ENCODE measurements at places on chromosomes 4 and X. TPM values are rescaled to one million over a fixed set of nuclear protein-coding genes. Genes with fewer than 3 reads are reported as not detected.

GRCh38 chr4:110621839-110622751 lies 782 bp downstream of the PITX2 start:
- DNase-seq, result no peak
- peaks cover 13% of the 10 kb centered on the region for H3K4me1 ChIP-seq
- no peak overlapping the region for H3K27ac ChIP-seq
- no peaks in the 10 kb centered on the region for H3K36me3 ChIP-seq
- H3K27me3 ChIP-seq, result no peaks in the 10 kb centered on the region
- H3K4me3 ChIP-seq, result no peak overlapping the region

DNA sequence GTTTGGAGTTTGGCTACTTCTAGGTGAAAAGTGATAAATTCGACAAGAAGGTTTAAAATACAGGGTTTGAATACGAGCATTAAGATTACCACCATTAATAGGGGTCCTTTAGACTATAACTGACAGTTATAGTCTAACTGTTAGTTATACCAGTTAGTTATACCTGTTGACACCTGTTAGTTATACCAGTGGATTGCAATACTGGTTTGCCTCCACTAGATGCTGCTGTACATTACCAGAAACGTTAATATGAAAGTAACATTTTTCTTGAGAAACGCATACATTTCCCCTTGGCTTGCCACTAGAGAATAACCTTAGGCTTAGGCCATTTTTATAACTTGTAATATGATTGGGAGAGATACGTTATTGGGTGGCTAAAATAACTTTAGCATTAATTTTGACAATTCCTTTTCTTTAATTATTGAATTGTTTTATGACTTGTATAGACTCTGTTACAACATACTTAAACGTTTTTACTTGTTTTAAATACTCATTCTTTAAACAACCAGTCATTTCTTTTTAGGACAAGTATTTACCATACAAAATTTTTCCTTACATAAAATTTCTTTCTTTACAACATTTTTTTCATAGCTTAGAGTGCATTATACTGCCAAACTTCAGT lies 911.2 kb downstream of the FSTL5 start:
- no peaks in the 10 kb centered on the region for H3K4me1 ChIP-seq
- peak; percentile 45 for DNase-seq
- H3K4me3 ChIP-seq, result no peak overlapping the region
- no peak overlapping the region for H3K27ac ChIP-seq
- H3K36me3 ChIP-seq, result no peaks in the 10 kb centered on the region
- no peaks in the 10 kb centered on the region for H3K27me3 ChIP-seq

DNA sequence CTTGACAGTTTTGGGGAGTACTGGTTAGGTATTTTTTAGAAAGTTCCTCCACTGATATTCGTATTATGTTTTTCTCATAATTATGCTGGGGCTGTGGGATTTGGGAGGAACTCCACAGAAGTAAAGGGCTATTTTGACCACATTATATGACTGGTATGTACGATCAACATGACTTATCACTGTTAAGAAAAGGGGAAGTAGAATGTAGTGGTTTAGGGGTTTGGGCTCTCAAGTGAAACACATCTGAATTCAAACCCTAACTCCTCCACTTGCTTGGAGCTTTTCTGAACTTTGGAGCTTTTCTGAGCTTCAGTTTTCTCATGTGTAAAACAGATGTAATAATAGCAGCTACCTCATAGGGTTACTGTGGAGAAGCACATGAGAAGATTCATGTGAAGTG lies 96.4 kb upstream of the C1GALT1C1 start:
- no peaks in the 10 kb centered on the region for H3K36me3 ChIP-seq
- no peaks in the 10 kb centered on the region for H3K4me1 ChIP-seq
- no peak for DNase-seq
- no peak overlapping the region for H3K27ac ChIP-seq
- no peaks in the 10 kb centered on the region for H3K27me3 ChIP-seq

- H3K36me3 ChIP-seq, result no peaks in the 10 kb centered on the region
- DNase-seq, result no peak
- peaks cover 11% of the 10 kb centered on the region for H3K27me3 ChIP-seq
- H3K4me3 ChIP-seq, result no peak overlapping the region
- H3K27ac ChIP-seq, result no peak overlapping the region
- H3K4me1 ChIP-seq, result no peaks in the 10 kb centered on the region
These were observed 437.7 kb upstream of the FRG1 start for GRCh38 chr4:189502841-189503435.

DNA sequence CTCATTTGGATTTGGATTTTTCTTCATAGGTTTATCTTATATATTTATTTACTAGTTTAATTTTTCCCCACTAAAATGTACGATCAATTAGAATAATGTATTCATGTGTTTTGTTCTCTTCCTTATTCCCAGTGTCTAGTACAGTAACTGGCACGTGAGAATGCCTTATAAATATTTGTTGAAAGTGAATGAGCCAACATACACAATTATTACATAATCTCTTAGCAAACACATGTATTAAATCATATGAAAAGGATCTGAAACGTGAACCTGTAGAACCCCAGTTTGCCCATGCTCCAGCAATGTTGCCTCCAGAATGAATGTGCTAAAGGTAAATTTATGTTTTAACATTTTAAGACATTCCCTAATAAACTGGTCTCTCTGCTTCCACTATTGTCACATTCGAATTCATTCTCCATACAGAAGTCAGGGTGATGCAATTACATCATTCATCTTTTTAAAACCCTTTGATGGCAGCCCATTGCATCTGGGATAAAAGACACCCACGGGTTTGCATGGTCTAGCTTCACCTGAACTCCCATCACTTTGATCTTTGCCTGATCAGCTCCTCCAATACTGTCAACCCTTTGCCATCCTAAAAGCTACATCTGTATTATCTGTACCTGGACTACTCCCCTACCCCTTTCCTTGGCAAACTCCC lies 30.7 kb upstream of the AREG start:
- H3K27ac ChIP-seq, result no peak overlapping the region
- no peak for DNase-seq
- H3K27me3 ChIP-seq, result no peaks in the 10 kb centered on the region
- H3K36me3 ChIP-seq, result no peaks in the 10 kb centered on the region

GRCh38 chr4:112348488-112349158 lies 51.5 kb downstream of the ALPK1 start:
- H3K27ac ChIP-seq, result no peak overlapping the region
- H3K27me3 ChIP-seq, result no peaks in the 10 kb centered on the region
- peak; percentile 63 for DNase-seq
- no peak overlapping the region for H3K4me3 ChIP-seq

DNA sequence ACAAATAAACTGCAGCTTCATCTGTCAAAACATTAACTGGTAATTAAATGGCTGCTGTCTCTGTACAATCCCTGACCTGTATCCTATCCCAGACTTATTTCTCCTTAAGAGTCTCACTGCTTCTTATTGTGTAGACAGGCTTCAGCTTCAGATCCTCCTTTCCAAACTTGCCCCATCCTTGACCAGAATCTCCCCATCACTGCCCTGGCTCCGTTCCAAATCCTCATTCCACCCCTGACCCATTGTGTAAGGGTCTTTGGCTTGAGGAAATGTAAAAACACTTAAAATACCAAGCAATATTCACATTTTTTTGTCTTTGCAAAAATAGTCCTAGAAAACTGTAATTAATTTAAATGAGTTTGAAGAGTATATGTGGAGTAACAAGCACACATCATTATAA lies 152.6 kb upstream of the VEGFC start:
- no peak overlapping the region for H3K4me3 ChIP-seq
- no peaks in the 10 kb centered on the region for H3K4me1 ChIP-seq
- H3K36me3 ChIP-seq, result no peaks in the 10 kb centered on the region
- no peak overlapping the region for H3K27ac ChIP-seq
- DNase-seq, result no peak

DNA sequence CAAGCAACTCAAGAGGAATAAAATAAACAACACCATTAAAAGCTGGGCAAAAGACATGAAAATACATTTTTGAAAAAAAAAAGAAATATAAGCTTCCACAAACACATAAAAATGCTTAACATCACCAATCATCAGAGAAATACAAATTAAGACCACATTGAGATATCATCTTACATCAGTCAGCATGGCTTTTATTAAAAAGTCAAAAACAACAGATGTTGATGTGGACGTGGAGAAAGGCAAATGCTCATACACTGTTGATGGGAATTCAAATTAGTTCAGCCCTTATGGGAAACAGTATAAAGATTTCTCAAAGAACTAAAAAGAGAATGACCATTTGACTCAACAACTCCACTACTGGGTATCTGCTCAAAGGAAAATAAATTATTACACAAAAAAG lies 59.6 kb downstream of the STK32B start:
- H3K27me3 ChIP-seq, result no peaks in the 10 kb centered on the region
- H3K4me3 ChIP-seq, result no peak overlapping the region
- no peak overlapping the region for H3K27ac ChIP-seq
- no peak for DNase-seq
- H3K4me1 ChIP-seq, result peaks cover 8% of the 10 kb centered on the region
- H3K36me3 ChIP-seq, result no peaks in the 10 kb centered on the region

DNA sequence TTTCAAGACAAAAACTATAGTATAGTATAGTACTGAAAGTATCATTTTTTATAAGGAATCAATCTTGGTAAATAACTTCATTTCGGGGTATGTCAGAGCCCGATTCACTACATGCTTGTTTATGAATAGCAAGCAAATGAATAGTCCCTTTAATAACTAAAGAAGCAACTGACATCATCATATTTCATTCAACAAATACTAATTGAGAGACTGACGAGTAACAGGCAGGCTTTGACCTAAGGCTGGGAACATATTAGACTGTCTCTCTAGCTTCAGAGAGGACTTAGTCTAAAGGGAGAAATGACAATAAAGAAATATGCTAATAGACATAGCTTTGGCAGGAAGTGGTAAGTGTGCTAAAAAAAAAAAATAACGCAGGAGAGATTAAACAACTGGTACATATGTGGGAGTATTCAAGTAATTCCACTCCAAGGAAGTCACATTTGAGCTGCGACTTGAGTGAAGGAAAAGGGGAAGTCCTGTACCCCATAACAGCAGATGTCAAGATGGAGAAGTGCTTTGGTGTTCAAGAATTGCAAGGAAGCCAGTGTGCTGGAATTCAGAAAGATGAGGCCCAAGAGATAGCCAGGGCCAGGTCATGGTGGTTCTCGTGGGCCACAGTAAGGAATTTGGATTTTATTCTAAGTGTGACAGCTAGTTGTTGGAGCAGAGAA lies 284.9 kb downstream of the FBXO8 start:
- peak; percentile 25 for DNase-seq
- H3K4me3 ChIP-seq, result no peak overlapping the region
- no peaks in the 10 kb centered on the region for H3K27me3 ChIP-seq
- peaks cover 5% of the 10 kb centered on the region for H3K4me1 ChIP-seq

GRCh38 chrX:13081395-13082205 lies 37.2 kb upstream of the FAM9C start:
- DNase-seq, result no peak
- no peaks in the 10 kb centered on the region for H3K27me3 ChIP-seq
- no peaks in the 10 kb centered on the region for H3K4me1 ChIP-seq

DNA sequence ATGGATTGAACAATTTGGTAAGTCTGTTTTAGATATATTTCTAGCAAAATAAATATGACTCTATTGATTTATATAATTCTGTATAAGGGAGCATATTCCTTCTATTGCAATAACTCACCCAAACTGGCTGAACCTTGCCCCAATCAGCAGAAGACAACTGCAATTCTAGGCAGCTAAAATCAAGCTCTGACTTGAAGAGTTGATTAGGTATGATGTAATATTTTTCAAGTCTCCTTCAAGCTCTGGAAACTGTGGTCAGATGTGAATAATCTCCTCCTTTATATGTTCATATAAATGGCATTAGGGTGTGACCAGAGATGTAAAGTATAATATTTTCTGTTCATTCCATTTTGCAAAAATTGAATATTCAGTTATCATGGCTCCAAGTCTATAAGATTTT lies 8.2 kb downstream of the RASSF6 start:
- H3K4me1 ChIP-seq, result no peaks in the 10 kb centered on the region
- H3K27ac ChIP-seq, result no peak overlapping the region
- no peaks in the 10 kb centered on the region for H3K36me3 ChIP-seq
- H3K27me3 ChIP-seq, result no peaks in the 10 kb centered on the region
- DNase-seq, result no peak

GRCh38 chrX:79167462-79167861 lies 23.0 kb downstream of the GPR174 start:
- H3K27ac ChIP-seq, result peak overlapping the region; percentile 75
- H3K4me1 ChIP-seq, result peaks cover 36% of the 10 kb centered on the region
- DNase-seq, result peak; percentile 50
- H3K4me3 ChIP-seq, result no peak overlapping the region
- peaks cover 21% of the 10 kb centered on the region for H3K36me3 ChIP-seq
- H3K27me3 ChIP-seq, result no peaks in the 10 kb centered on the region

- H3K4me1 ChIP-seq, result no peaks in the 10 kb centered on the region
- no peak overlapping the region for H3K4me3 ChIP-seq
- no peak for DNase-seq
- no peaks in the 10 kb centered on the region for H3K36me3 ChIP-seq
These were observed 118.8 kb upstream of the PCDH18 start for GRCh38 chr4:137651128-137651527.

HSD17B13 gene
- not detected for total RNA-seq

NKX3-2 gene
- total RNA-seq, result 2.4 TPM

GLOD5 gene
- total RNA-seq, result not detected
